CD8-positive, alpha-beta memory T cell (primary cell): ENCODE measurements at places on chromosomes 1 and 21.

DNA sequence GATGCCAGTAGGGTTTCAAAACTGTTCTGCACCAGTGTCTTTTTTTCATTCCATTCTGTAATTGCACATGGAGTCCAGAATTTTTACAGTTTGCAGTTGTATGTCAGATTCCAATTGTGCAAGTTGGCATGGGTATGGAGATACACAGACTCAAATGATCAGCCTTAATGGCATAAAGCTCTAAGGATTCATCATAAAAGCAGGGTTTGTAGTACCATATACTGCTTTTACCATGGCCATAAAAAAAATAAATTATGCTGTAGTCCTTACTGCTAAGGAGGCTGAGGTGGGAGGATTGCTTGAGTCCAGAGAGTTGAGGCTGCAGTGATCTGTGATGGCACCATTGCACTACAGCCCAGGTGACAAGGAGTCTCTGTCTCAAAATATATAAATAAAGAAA is 10.3 kb downstream of the MTARC1 start:
- DNase-seq = no peak

DNA sequence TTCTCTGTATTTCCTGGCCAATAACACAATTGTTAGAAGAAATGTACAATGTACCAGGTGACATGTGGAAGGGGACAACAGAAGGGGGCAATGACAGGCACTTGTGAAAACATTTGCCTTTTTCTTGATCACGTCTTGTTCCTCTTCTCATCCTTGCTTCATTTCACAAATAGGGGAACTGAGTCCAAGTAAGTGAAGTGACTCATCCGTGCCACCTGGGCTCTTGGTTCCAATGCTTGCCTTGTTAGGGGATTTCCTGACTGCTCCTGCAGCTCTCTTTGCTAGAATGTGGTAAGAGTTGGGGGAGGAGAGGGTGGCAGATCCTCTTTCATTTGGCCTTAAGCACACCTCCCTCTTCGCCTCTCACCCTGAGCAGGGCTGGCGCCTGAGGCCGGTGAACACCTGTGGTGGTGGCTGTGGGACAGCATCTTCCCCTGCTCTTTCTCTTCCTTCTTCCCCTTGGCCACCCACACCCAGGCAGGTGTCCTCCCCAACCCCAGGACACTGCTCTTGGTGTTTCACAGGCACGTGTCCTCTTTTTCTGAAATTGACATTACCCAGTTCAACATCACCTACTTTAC is 2.2 kb upstream of the RHEX start:
- no peak for DNase-seq

DNA sequence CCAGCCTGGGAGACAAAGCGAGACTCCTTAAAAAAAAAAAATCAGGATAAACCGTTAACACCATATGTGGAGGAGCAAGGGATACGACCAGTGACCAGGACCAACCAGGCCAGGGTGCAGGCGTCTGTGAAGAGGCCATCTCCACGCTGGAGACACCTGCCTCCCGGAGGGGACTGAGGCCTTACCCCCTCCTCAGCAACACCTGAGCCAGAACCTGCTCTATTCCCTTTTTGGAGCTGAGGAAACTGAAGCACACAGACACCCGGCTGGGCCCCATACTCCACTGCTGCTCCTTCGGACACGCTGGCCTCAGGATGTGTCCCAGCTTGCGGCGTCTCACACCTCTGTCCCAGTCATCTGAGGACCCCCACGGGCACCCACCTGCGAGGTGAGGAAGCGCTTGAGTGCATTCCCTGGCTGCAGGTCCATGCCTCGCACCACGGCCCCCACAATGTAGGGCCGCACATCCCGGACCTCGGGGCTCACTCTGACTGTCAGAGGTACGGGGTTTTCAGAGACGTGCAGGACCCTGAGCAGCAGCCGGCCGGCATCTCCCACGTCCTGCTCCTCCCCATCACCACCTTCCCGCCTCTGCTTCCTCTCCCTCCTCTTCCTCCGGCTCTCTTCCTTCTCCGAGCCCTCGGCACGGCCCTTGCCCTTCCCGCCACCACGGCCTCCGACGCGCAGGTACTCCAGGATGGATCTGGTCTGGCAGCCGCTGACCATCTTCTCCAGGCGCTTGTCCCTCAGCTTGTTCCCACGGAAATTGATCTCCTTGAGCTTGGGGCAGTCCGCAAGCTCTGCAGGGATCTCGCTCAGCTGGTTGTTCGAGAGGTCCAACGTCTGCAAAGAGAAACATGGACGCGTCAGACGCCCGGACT is 9.6 kb downstream of the LRRC47 start:
- no peak for DNase-seq

DNA sequence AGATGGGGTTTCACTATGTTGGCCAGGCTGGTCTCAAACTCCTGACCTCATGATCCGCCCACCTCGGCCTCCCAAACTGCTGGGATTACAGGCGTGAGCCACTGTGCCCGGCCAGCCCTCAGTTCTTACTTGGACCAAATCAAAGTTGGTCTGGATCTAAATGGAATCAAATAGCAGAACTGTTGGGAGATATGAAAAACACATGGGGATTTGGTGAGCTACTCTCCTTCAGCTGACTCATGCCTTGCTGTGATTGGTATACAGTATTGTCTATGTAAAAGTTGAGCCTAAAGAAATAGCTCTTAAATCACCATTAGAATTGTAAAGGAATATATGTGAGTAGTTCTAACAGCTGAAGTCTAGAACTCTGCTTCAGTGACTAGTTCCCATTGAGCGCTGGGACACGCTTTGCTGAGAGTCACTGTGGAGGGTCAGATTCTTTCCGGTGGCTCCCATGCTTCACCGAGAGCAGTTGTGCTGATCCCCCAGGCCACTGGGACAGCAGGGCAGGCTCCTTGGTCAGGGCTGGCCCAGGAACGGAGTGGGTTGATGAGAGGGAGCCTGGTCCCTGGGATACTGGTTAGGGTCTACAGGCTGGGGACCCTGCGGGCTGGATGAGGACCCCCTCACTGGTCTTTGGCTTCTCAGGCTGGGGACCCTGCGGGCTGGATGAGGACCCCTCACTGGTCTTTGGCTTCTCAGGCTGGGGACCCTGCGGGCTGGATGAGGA is 14.0 kb downstream of the PKNOX1 start:
- DNase-seq = no peak

- DNase-seq = no peak
These were observed 208.7 kb downstream of the SIPA1L2 start for GRCh38 chr1:232421143-232421796.

- peak; percentile 71 for DNase-seq
These were observed 45.6 kb downstream of the SRRM1 start for GRCh38 chr1:24688621-24689195.

- DNase-seq = no peak
These were observed 75.1 kb downstream of the CACNA1E start for GRCh38 chr1:181558416-181558815.

GRCh38 chr1:155085504-155086127 is 7.0 kb downstream of the EFNA3 start:
- DNase-seq = peak; percentile 63

DNA sequence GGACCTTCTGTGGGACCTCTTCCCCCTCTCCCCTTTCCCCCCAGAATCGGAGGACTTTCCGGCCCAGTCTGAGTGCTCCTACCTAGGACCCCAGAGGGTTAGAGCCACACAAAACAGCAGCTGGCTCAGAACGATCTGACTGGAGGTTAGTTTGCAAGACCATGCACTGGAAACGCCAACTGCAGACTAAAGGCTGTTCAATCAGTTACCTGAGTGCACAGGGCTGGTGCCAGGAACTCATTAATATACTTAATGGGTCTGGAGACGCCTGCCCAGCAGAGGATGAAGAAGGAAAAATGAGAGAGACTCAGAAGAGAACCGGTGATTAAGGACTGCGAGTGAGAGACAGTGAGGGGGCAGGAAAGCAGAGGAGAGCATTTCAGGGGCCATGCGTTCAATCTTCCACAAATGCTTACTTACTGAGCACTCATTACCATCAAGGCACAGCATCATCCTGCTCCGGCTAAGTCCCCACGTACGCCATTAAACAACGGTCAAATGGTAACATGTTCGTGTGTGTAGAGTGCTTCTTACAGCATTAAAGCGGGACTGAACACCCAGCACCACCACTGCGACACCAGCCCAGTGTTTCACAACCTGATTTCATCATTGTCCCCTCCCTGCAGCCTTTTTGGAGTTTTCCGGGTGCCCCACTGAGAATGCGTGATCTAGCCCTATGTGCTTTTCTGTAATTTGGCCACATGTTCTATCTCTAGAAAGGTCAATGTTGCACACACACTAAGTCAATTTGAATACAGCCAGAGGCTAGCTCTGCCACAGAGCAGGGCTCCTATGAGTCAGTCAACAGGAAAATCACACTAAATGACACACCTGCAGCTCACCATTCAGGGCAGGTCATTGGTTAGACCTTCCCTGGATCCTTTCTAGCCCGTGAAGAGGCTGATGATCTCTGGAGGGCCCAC is 7.6 kb downstream of the ENO1 start:
- no peak for DNase-seq

- DNase-seq = no peak
These were observed 697 bp downstream of the SLC22A15 start for GRCh38 chr1:115976921-115977498.

- DNase-seq = no peak
These were observed 3.2 kb upstream of the LHX8 start for GRCh38 chr1:75130865-75131564.

- DNase-seq = no peak
These were observed 265.5 kb upstream of the FMN2 start for GRCh38 chr1:239826211-239826610.

DNA sequence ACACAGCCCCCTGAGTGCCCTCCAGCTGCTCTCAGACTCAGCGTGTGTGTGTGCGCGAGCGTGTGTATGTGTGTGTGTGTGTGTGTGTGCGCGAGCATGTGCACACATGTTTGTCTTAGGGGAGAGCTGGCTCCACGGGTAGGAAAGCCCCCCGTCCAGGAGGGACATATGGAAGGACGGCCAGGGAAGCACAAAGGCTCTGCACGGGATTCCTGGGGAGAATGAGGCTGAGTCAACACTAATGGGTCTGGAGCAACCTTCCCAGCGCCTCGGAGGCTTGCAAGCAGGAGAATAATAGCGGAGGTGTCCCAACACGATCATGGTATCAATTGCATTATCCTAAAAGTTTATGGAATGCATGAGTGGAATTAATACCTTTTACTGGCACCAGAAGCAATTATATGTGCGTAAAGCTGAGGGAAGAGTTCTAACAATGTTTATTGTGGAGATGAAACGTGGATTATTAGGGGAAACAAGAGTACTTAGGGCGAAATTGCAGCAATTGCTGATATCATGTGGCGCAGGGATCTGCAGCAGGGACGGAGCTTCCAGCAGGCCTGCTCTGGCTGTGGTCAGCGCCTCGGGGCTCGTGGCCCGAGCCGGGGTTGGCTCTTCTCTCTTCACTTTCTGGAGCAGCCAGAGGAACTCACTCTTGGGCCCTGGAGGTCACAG is 40.3 kb upstream of the CCDC27 start:
- DNase-seq = no peak
